GOT3 (cell line): ENCODE measurements at places on chromosomes 2 and 18.

GRCh38 chr2:20223407-20224163 lies 1.3 kb downstream of the SDC1 start:
- DNase-seq = no peak

DNA sequence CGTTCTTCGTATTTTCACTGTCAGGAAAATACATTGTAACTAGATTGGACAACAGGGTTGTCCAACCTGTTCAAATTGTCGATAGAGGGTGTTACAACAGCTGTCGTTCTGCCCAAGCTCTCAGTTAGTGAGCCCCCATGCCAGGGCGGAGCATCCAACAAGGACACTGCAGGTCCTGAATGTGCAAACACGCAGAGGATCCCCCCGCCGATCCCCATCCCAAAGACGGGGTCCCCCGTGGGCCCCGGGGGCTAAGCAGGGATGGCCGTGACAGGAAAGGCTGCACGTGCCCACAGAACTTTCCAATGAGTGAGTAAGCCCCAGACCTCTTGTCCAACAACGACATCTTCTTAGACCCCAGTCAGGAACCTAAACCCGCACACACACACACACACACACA lies 140.8 kb downstream of the PXDN start:
- DNase-seq = no peak

DNA sequence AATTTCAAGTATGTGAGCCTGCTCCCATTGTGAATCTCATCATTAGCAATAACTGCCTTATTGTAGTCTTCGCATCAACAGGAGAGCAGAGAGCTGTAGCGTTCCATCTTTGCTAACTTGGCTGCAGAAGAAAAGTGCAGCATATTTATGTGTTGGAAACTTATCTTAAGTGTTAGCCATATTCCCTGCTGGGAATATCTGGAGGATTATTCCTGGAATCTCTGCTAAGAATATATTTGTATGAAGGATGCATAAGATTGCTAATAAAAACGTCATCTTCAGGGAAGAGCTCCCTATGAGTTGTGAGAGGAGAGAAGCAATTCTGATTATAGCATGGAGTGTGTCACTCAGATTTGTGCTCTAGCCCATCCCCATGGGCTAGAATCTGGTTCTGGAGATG lies 115.1 kb upstream of the REG3G start:
- DNase-seq = no peak

- no peak for DNase-seq
Observed at GRCh38 chr2:203873921-203874631, 6.5 kb downstream of the CTLA4 start.

GRCh38 chr18:39208190-39208589 lies 1642.6 kb upstream of the CELF4 start:
- DNase-seq = no peak

DNA sequence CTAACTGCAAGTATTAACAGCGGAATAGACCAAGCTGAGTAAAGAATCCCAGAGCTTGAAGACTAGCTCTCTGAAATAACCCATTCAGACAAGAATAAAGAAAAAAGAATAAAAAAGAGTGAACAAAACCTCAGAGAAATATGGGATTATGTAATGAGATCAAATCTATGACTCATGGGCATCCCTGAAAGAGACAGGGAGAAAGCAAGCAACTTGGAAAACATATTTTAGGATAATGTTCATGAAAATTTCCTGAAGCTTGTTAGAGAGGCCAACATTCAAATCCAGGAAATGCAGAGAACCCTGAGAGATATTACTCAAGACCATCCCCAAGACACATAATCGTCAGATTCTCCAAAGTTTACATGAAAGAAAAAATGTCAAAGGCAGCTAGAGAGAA lies 17.3 kb downstream of the PFN4 start:
- DNase-seq = no peak
